SK-MEL-5 (cell line): ENCODE measurements at places on chromosomes 7 and 10. TPM values are rescaled to one million over a fixed set of nuclear protein-coding genes. Genes with fewer than 3 reads are reported as not detected.

The SYPL1 gene
- total RNA-seq: 47.4 and 47.7 TPM in 2 replicates

The EGR2 gene
- total RNA-seq: 0.63 and 0.75 TPM in 2 replicates

The MDH2 gene
- 173 and 184 TPM in 2 replicates for total RNA-seq

The PIK3CG gene
- total RNA-seq: 0.03 and 0.05 TPM in 2 replicates

DNA sequence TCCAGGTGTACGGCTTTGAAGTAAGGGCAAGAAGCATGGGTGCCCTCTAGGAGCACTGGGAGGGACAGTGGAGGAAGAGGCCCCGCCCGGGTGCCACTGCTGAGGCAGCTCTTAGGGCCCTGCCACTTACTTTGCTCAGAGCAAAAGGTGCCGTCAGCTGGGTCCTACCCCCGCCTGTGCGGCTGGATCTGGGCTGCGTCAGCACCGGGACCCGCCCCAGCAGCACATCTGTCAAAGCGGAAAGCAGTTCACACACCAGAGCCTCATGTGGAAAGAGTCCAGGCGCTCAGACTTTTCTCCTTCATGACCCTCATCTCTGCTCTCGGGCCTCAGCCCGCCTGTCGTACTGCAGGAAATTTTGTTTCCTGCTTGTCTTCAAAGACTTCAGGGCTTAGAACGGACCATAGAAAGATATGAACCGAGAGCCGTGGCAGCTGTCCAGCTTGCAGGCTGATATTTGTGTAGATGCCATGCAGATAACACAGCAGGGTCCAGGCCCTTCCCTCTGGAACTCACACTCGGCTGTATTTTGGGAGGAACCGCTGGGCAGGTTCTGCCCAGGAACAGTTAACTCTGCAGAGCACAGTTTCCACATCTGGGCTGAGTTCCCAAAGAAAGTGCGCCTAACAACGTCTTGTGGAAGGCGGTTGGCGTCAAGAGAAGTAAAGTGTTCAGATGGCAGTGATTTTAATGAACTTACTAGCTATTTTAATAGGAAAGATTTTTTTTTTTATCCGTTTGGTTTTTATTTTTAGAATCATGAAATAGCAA lies 44.3 kb upstream of the PRKAR1B start:
- no peak for DNase-seq

- DNase-seq: no peak
Observed at GRCh38 chr7:146768957-146769356, 652.4 kb downstream of the CNTNAP2 start.
